Fibroblast of lung (primary cell): ENCODE measurements at places on chromosomes 6 and 20.

DNA sequence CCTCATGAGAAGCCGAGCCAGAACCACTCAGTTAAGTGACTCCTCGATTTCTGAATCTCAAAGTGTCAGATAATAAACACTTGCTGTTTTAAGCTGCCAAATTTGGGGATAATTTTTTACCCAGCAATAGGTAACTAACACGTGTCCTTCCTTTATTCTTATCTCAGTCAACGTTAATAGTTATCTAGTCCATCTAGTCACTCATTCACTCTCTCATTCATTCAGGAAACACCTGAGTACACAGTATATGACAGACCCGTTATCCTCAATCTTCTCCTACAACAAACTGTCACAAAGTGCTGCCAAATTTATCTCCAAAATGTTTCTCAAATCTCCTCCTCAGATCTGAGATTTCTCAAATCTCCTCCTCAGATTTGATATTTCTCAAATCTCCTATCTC lies 13.1 kb downstream of the FAM184A start:
- H3K4me3 ChIP-seq: no peak overlapping the region
- DNase-seq: no peak
- no peaks in the 10 kb centered on the region for H3K36me3 ChIP-seq

DNA sequence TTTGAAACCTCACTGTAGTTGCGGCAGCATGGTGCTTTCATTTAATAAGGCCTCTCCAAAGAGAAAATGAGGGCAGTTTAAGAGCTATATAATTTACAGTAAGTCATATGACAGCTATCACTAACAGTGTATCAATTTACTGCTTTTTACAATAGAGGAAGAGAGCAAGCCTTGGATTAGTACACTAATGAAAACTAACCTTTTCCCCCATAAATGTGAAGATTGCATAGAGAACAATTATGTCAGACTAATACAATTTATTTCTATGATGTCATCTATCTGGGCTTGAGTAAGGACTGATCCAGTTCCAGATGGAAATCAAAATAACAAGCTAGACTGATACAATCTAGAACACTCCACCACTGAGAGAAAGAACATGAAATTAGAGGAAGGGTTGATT lies 78.1 kb upstream of the FAM83B start:
- no peak overlapping the region for H3K27ac ChIP-seq
- no peaks in the 10 kb centered on the region for H3K36me3 ChIP-seq
- DNase-seq: peak; percentile 44

DNA sequence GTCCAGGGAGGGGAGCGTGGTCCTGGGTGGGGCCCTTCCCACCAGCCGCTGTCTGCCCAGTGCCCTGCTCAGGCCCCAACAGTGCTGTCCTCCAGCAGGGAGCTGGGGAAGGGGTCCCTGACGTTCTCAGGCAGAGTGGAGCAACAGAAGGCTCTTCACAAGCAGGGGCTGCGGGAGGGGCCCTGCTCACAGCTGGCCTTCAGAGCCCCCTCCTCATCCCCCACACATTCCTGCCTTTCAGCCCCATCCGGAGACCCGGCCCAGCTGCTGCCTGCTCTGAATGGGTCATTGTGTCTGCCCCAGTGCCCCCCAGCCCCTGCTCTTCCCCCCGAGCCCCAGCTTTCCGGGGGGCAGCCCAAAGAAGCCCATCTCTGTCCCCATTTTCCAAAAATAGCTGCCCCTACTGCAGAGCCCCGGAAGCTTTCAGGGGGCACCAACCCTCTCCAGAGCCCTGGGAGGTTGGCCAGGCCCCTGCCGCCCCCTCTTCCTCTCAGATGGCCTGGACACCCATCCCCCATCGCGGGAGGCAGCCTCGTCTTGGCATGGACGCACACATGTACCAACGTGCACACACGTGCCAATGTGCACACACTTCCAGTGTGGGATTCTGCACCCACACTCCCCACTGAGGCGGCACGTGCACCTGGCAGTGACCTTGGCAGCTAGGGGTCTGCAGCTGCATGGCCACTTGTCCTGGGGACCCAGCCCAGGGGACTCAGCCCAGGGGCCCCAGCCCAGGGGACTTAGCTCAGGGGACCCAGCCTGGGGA lies 3.7 kb downstream of the COL20A1 start:
- no peaks in the 10 kb centered on the region for H3K36me3 ChIP-seq
- no peaks in the 10 kb centered on the region for H3K4me1 ChIP-seq
- H3K4me3 ChIP-seq: no peak overlapping the region
- DNase-seq: no peak

GRCh38 chr6:12851123-12851695 lies 134.6 kb downstream of the PHACTR1 start:
- no peaks in the 10 kb centered on the region for H3K27me3 ChIP-seq
- no peak overlapping the region for H3K27ac ChIP-seq
- H3K36me3 ChIP-seq: no peaks in the 10 kb centered on the region

DNA sequence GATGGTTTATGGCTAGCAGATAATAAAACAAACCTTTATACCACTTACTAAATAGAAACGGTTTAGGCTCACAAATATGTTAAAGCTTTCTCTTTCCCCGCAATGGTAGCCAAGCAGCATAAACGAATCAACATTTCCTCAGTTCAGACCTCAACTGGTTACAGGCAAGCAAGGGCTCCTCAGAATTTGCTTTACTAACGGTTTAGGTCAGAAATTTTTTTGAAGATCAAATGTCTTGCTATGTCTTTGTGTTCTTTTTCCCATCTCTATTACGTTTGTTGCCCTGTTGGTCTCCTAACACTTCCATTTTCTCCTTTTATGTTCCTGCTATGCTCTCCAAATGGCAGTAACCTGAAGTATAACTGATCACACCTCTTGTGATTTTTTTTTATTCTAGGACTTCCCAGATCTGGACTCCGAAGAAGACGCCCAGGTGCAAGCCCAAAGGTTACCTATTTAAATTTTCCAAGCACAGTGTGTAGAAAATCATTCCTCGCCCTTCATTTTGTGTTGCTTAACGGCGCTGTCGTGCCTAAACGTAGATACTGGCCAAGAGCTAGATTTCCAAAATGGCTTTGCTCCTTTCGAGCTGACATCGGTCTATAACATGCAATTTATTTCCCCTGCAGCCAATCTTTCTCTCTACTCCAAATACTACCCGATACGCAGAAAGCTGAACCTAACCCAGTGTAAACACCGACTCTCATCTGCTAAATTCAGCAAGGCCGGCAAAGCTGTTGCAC lies 717 bp upstream of the ASF1A start:
- no peaks in the 10 kb centered on the region for H3K27me3 ChIP-seq
- H3K4me3 ChIP-seq: peak overlapping the region; percentile 77
- peak; percentile 86 for DNase-seq
- H3K36me3 ChIP-seq: no peaks in the 10 kb centered on the region
- H3K27ac ChIP-seq: peak overlapping the region; percentile 80
- H3K4me1 ChIP-seq: peaks cover 2% of the 10 kb centered on the region

GRCh38 chr6:4853349-4853748 lies 77.1 kb downstream of the CDYL start:
- H3K4me1 ChIP-seq: peaks cover 4% of the 10 kb centered on the region
- H3K27me3 ChIP-seq: no peaks in the 10 kb centered on the region
- no peak overlapping the region for H3K4me3 ChIP-seq
- H3K36me3 ChIP-seq: no peaks in the 10 kb centered on the region

GRCh38 chr6:118844915-118845314 lies 49.0 kb upstream of the ASF1A start:
- DNase-seq: peak; percentile 6
- no peak overlapping the region for H3K27ac ChIP-seq
- H3K27me3 ChIP-seq: no peaks in the 10 kb centered on the region
- no peaks in the 10 kb centered on the region for H3K4me1 ChIP-seq
- H3K36me3 ChIP-seq: no peaks in the 10 kb centered on the region

GRCh38 chr6:6712449-6713403 lies 124.2 kb downstream of the LY86 start:
- no peak overlapping the region for H3K4me3 ChIP-seq
- peaks cover 14% of the 10 kb centered on the region for H3K4me1 ChIP-seq
- H3K27ac ChIP-seq: peak overlapping the region; percentile 48
- peak; percentile 96 for DNase-seq
- H3K27me3 ChIP-seq: no peaks in the 10 kb centered on the region

DNA sequence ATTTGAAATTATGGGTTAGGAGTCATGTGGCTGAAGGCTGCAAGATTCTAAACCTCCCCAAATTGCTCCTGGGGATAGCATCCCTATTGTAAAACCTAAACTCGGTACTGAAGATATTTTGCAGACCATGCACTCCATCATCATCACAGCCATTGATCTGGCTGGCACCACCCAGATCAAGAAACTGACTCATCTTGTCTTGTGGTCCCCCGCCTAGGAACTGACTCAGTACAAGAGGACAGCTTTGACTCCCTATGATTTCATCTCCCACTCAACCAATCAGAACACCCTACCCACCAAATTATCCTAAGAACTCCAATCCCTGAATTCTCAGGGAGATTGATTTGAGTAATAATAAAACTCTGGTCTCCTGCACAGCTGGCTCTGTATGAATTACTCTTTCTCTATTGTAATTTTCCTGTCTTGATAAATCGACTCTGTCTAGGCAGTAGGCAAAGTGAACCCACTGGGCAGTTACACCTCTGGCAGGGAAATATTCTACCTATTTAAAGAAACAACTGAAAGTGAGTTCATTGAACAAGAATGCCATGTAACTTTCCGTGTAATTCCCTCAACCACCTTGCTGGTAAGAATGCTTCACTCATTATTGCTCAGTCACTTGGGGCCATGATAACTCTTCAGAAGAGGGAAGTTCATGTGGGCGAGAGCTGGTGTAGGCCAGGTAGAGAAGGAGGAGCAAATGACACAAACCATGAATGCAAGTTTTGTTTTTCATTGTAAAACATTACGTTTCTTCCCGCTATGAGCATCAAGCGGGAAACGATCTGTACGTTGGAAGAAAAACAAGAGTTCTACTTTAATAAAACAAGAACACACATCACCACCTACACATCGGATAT lies 602.9 kb upstream of the ARID1B start:
- H3K36me3 ChIP-seq: no peaks in the 10 kb centered on the region
- no peak overlapping the region for H3K27ac ChIP-seq
- no peak for DNase-seq
- H3K27me3 ChIP-seq: no peaks in the 10 kb centered on the region
- H3K4me1 ChIP-seq: no peaks in the 10 kb centered on the region

- no peak overlapping the region for H3K4me3 ChIP-seq
- no peaks in the 10 kb centered on the region for H3K36me3 ChIP-seq
- H3K4me1 ChIP-seq: peaks cover 16% of the 10 kb centered on the region
- no peaks in the 10 kb centered on the region for H3K27me3 ChIP-seq
- H3K27ac ChIP-seq: no peak overlapping the region
Observed at GRCh38 chr6:107670792-107671199, 153.3 kb downstream of the SCML4 start.

DNA sequence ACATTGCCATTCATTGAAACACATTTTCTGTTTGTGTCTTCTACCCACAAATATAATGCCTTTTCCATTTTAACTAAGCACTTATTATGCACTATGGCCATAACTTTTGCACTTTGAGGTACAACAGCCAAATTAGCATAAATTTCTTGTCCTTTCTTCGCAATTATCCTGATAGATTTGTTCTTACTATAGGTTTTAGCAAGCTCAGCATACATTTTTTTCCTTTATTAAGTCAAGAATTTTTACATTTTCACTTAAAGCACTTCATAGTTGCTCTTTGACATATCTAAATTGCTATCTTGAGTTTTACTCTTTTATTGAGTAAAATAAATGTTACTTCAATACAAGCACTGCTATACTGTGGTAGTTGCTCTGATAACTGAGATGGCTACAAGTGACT lies 5.8 kb downstream of the DEFB114 start:
- no peaks in the 10 kb centered on the region for H3K36me3 ChIP-seq
- H3K27me3 ChIP-seq: no peaks in the 10 kb centered on the region
- DNase-seq: no peak
- H3K4me3 ChIP-seq: no peak overlapping the region
- no peak overlapping the region for H3K27ac ChIP-seq

GRCh38 chr6:148803979-148804378 lies 57.1 kb downstream of the UST start:
- H3K36me3 ChIP-seq: no peaks in the 10 kb centered on the region
- H3K4me1 ChIP-seq: peaks cover 4% of the 10 kb centered on the region
- DNase-seq: peak; percentile 9
- H3K4me3 ChIP-seq: no peak overlapping the region
- H3K27ac ChIP-seq: no peak overlapping the region

DNA sequence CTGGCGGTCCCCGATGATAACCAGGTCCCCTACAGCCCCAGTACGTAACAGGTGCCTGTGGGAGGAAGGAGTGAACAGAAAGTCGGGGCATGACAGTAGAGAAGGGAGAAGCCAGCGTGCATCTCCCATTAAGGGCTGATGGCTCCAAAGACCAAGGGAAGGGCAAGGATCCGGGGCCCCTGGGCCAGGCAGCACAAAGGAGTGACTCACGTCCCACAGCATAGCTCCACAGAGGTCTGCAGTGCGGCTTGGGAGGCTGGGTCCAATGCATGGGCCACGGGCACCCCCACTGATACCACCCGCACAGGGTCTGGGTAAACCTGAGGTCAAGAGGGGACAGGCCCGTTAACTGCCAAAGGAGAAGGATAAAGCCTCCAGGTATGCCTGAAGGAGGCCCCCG lies 10.3 kb downstream of the AARS2 start:
- no peak for DNase-seq
- peaks cover 35% of the 10 kb centered on the region for H3K36me3 ChIP-seq
- no peak overlapping the region for H3K4me3 ChIP-seq
- H3K27me3 ChIP-seq: peaks cover 3% of the 10 kb centered on the region
- no peaks in the 10 kb centered on the region for H3K4me1 ChIP-seq

- no peaks in the 10 kb centered on the region for H3K27me3 ChIP-seq
- H3K36me3 ChIP-seq: no peaks in the 10 kb centered on the region
- H3K27ac ChIP-seq: no peak overlapping the region
- H3K4me3 ChIP-seq: no peak overlapping the region
Observed at GRCh38 chr6:121688974-121689373, 253.5 kb downstream of the GJA1 start.

DNA sequence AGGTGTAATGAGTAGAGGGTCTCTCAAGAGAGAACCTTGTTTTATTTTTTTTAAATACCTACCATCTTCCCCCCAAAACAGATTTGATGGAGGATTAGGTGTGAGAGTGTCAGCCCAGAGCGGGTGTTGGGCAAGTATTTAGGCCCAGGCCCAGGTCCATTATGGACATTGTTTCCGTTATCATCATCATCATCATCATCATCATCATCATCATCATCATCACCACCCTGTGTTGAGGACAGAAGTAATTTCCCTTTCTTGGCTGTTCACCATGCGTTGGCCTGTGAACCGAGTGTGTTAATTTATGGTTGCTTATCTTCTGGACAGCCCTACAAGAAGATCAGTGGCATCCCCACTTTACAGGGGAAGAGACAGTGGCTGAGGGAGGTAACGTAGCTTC lies 28.6 kb downstream of the PSMF1 start:
- H3K4me1 ChIP-seq: no peaks in the 10 kb centered on the region
- peaks cover 2% of the 10 kb centered on the region for H3K36me3 ChIP-seq
- no peak overlapping the region for H3K4me3 ChIP-seq
- no peaks in the 10 kb centered on the region for H3K27me3 ChIP-seq
